Stimulated activated CD4-positive, alpha-beta T cell treated with anti-CD3 and anti-CD28 coated beads, Interleukin-4, amount 100 ng/mL, for 4 hours (primary cell): ENCODE measurements at places on chromosomes 11 and 22.

- DNase-seq = no peak
Measured at GRCh38 chr22:36771356-36772063, 4.4 kb downstream of the IFT27 start.

DNA sequence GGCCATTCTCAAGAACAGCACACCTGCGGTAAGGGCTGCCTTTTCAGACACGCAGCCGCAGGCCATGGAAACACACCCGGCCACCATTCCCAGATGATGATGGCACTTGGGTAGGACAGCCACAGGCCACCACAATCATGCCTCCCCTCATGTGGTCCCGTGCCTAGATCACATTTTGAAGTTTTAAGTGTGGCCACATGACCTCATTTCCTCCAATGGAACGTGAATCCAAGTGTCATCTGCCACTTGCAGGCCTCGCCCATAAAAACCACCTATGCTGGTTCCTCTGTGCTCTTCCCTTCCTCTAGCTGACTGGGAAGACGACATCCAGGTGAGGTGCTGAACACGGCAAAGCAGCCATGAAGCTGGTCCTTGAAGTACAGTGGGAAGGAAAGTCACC, 44.6 kb upstream of the SLC25A1 start:
- DNase-seq = no peak

GRCh38 chr11:76767659-76768058, 15.5 kb upstream of the TSKU start:
- no peak for DNase-seq

DNA sequence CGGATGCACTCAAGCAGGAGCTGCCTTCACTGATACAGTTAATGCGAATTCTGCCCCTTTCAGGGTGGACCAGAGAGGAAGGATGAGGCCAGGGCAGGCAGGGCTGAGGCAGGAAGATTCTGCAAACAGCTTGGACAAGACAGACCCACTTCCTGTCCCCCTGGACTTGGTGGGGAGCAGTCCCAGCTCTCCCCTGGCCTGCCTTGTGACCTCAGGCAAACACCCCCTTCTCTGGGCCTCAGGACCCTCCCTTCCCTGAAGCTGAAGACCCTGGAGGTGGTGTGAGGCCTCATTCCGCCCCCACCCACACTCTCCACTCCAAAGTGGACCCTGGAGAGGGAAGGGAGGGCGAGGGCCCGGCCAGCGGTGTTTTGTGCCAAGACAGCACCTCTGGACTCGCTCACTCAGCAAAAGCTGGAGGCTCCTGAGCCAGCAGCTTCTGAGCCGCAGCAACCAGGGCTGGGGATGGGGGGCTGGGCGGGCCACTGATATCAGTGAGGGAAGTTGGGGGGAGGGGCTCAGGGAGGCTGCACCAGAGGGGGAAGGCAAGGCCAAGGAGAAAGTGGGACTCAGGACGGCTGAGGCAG, 8.5 kb downstream of the RAB3IL1 start:
- no peak for DNase-seq

DNA sequence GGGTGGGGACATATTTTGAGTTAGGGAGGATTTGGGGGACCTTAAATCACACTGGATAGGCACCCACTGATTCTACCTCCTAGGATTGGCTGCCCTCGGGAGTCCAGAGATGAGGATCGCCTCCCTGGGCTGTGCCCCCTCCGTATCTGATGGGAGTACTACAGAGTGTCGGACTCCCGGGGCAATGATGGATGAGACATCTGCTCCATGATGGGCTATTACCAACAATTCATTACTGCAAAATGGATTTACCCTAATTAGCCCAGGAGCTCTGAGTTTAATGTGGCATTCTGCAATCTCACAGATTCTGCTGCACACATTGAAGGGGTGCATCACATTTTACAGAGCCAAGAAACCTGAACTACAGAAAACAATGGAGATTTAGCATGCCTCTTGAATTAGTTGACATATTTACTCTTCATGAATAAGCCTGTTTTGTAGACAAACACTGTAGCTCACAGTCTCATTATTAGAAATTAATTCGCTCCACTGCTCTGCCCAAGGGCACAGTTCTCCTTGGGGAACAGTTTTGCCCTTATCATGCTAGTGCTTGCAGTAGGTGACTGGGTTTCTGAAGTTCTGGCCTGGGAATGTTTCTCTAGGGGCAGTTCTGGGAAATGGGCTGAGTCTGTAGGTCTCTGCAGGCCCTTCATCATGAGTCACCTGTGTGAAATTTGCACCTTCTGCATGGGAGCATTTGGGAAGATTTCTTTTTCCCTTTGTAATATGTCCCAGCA, 217.1 kb upstream of the PLET1 start:
- DNase-seq = no peak

DNA sequence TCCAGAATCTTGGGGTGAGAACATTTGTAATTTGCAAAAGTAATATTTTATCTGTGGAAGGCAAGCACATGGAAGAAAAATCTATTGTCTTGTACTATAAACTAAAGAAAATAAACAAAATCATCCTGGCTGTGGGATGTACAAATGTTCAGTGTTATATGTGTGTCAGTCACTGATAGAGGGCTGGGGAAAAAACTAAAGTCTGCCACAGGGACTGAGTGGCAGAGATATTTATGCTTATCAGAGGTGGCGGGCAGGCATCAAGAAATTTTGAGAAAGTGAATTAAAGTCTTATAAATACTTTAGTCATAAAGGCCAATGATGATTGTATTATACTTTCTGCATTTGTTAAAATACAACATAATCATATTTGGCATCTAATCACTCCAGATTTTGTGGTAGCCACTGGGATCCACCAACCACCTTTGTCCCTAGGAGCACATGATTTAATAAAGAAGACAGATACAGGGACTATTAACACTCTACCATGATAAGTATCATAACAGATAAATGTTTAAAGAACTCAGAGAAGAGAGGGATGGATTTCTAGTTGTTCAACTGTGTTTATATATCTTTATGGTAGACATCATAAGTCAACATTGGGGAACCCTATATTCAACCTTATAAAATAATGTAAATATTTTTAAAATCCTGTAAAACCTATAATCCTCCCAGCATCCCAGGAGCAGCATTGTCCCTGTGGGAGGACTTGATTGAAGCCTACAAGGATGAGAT, 2.6 kb upstream of the ENDOD1 start:
- no peak for DNase-seq

DNA sequence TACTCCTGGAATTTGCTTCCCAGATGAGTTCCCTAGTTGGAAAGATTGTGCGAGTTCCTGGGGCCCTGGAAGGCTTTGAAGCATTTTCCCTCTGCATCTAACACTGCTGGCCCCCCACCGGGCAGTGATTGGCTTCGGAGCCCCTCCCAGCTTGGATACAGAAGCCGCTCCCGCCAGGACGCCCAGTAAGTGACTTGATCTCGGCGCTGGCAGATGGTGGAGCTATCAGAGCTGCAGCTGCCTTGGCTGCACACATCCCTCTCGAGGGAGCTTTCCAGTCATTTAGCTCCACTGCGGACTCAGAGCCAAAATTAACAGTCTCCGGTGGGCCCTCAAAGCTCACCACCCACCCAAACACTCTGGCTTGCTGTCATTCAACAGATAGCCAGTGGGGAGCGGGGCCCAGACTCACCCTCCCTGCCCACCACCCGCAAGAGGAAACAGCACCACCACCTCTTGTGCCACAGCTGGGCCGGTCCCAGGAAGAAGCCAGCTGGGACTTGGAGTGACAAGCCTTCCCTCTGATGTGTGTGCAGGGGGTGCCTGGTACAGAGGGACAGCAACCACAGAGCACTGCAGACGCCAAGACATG, 162.3 kb downstream of the TRIM29 start:
- no peak for DNase-seq

DNA sequence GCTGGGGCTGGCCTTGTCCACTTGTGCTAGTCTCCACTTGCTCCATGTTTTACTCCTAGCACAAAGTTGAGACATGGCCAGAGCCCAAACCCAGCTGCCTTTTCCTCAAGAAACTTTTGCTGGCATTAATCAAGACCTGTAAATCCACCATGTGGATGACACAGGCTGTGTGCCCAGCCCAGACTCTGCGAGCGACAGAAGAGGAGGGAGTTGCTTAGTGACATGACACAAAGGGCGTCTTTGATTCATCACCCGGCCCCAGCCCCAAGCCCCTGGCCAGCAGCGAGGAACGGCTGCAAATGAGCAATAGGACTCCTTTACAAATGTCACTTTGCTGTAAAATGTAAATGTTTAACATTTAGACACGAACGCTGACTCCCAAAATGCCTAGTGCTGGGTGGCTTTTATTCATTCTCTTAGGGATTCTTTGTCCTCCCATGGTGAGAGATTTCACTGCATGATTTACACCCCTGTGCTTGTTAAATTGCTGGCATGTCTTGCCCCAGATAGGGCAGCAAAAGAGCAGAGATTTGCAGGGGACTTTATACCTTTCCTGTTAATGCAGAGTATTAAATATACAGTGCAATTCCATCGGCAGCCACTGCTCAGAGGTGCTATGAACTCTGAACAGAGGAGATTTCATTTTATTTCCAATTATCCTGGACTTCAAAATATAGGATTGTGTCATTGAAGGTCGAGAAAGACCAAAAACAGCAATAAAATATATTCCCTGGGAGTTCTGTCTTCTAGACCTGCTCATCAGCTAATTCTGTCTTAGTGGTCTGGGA, 263.6 kb upstream of the NCAM1 start:
- DNase-seq = no peak

- no peak for DNase-seq
Measured at GRCh38 chr11:41522391-41522790, 62.9 kb upstream of the LRRC4C start.

- no peak for DNase-seq
Measured at GRCh38 chr11:23723861-23724260, 773.0 kb upstream of the LUZP2 start.

DNA sequence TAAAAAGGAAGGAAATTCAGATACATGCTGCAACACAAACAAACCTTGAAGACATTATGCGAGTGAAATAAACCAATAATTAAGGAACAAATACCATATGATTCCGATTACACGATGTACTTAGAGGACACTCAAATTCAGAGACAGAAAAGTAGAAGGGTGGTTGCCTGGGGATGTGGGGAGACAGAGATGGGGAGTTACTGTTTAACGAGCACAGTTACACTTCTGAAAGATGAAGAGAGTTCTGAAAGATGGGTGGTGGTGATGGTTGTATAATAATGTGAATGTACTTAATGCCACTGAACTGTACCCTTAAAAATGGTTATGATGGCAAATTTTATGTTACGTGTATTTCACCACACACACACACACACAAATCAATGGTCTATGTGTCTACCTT, 14.7 kb downstream of the ZBTB44 start:
- no peak for DNase-seq

GRCh38 chr22:49699928-49700498, 127.7 kb downstream of the BRD1 start:
- no peak for DNase-seq
